ENCODE measurements at places on chromosomes 6 and 20.

DNA sequence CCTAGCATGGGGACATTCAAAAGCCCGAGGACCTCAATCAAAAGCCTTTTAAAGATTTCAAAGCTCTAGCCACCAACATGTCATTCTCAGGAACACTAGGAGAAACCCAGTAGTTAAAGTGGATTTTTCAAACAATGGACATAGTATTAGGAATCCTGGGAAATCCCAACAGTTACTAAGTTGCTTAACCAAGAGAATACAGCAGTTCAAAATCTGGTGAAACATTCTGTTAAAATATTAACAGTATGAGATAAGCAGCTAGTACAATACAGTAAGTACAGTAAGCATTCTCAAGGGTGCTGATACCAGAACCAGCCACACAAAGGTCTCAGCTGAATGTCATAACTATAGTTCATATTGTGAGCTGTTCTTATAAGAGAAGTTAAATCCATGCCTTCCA, 68.6 kb downstream of the CDK19 start:
- no peak for DNase-seq

DNA sequence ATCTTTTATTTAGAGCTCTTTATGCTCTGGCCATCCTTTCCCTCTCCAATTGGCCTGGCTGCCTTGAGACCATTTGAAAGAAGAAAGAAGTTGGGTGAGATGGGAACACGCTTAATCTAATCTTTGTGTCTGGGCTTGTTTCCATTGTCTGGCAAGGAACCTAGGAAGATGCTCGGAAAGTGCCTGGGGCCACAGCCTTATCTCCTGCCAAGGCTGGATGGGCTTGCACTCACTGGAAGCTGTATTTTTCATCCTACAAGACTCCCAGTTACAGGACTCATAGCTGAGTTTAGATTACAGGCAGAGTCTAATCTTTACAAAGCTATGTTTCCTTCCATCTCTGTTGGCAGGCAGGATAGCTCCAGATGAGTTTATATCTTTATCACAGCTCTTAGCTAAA, 33.1 kb upstream of the CDYL start:
- DNase-seq, result no peak

- DNase-seq, result no peak
Measured at GRCh38 chr6:146949425-146949824, 254.8 kb upstream of the STXBP5 start.

GRCh38 chr6:137357263-137357947, 136.8 kb downstream of the OLIG3 start:
- no peak for DNase-seq

DNA sequence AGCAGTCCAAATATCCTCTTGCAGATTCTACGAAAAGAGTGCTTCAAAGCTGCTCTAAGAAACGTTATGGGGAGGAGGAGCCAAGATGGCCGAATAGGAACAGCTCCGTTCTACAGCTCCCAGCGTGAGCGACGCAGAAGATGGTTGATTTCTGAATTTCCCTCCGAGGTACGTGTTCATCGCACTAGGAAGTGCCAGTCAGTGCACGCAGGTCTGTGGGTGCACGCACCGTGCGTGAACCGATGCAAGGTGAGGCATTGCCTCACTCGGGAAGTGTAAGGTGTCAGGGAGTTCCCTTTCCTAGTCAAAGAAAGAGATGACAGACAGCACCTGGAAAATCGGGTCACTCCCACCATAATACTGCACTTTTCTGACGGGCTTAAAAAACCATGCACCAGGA, 272.1 kb upstream of the DEFB115 start:
- DNase-seq, result no peak

- peak; percentile 64 for DNase-seq
Measured at GRCh38 chr20:58891718-58892140, 39.2 kb downstream of the GNAS start.

- peak; percentile 51 for DNase-seq
Measured at GRCh38 chr6:119533603-119534279, 184.2 kb upstream of the MAN1A1 start.

DNA sequence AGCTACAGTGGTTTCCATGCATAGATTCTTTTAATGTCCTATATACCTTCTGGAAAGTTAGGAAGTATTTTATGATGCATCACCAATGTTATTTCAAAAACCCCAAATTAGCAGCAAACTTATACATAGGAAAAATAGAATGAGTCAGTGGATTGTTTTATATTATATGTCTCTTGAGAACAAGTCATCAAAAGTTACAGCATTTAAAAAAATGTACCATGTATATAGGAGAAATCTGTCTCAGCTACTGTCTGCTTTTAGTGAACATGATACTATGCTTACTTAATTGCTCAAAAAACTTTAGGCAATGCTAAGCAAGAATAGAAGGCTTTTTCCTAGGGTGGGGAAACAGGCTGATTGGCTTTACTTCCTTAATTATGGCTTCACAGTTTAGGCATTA, 365.3 kb downstream of the SAMD5 start:
- no peak for DNase-seq

DNA sequence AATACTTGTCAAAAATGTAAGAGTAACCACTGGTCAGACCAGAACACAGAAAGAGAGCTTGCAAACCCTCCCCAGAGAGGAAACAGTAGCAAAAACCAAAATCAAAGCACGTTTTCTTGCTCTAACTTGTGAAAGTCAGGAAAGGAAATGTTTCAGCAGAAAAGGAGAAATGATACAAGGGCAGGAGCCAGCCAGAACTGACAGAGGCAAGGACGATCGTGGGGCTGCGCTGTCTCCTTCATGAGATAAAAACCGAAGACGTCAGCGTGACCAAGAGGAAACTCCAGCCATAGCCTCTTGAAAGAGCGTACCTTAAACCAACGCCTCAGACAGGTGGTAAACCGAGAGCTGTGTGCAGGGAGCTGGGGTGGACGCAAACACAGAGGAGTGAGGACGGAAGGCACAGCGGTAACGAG, 27.5 kb downstream of the LAMA5 start:
- DNase-seq, result peak; percentile 79

- no peak for DNase-seq
Measured at GRCh38 chr6:108361312-108361932, 66.6 kb downstream of the AFG1L start.

DNA sequence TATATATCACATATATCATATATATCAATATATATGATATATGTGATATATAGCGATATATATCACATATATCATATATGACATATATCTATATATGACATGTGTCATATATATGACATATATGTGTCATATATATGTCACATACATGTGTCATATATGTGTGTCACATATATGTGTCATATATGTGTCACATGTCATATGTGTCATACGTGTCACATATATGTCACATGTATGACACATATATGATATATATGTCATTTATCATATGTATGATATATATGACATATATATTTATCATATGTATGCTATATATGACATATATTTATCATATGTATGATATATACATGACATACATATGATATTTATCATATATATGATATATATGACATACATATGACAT, 27.6 kb upstream of the ZNF292 start:
- DNase-seq, result no peak

DNA sequence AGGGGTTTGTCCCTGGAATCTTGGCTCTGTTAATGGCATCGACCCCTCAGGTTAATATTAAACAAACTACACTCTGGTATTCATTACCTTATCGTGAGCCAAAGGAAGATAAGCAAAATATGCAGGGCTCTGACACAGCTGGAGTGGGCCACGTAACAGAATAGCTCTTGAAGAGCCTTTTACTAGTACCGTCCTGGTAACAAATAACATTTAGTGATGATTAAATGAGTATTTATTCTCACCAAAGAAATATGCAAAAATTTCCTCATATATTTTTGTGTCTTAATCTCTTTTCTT, 20.1 kb upstream of the UTRN start:
- DNase-seq, result no peak

DNA sequence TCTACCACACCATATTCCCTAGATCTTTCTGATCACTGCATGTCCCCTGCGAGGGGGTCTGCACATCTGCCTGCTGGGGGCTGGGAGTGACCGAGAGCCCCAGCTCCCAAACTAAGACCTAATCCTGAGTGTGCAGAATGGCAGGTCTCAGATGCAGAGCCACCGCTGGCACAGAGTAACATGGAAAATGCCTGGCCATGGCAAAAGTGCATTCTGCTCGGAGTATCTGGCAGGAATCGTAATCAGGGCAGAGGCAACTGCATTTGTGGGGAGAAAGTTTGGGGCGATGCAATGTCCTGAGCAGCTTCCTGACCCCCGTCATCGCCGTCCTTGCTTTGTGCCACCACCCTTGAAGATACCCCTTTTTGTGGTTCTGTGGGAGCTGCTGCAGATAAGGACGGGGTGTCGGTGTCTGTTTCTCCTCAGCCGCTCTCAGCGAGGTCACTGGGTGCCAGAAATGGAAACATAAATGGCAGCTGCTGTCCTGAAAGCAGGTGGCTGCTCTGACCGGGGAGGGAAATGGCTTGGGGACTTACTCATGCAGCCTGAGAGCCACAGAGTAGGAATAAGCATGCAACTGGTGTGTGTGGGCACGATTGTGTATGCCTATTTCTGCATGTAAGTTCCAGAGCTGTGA, 157.9 kb downstream of the LY86 start:
- DNase-seq, result no peak

DNA sequence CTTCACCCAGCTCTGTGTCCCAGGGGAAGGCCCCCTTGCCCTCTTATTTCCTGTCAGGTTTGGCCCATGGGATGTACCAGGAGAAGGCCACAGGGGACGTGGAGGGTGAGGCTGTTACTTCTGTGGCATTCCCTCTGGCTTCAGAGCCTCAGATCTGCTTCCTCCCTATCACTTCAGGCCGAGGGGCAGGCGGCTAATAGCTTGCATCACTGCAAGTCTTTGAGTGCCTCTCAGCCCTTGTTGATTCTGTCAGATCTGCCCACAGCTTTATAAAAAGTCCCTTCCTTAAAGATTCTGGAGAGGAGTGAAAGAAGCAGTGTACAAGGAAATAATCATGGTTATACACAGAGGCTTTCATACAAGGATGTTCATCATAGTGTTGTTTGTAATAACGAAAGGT, 86.9 kb downstream of the LRFN2 start:
- no peak for DNase-seq

GRCh38 chr20:13659288-13659687, 20.6 kb upstream of the TASP1 start:
- peak; percentile 56 for DNase-seq

DNA sequence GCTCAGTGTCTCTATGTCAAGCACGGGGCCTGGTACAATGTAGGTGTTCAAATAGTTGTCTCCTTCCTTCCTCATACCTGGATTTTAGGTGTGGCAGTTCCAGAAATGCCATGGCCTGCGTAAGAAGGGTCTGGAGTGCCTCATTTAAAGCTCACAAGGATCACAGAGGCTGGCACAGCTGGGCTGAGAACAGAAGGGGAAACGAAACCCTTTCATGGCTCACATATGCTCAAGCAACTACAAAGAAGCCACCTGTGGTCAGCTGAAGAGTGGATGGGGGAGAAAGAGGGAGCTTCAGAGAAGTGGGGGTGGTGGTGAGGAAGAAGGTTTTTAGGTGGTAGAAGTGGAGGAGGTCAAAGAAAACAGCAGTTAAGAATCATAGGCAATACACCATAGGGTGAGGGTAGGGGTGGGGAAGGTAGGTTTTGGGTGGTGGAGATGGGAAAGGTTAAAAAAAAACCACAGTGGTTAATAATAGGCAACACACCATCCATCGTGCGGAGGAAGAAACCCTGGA, 17.0 kb upstream of the TOP1 start:
- DNase-seq, result peak; percentile 97

GRCh38 chr20:49587111-49587570, 19.2 kb upstream of the PTGIS start:
- DNase-seq, result no peak

Measured in NAMALWA (cell line).